ENCODE measurements at places on chromosomes 3 and 15.

DNA sequence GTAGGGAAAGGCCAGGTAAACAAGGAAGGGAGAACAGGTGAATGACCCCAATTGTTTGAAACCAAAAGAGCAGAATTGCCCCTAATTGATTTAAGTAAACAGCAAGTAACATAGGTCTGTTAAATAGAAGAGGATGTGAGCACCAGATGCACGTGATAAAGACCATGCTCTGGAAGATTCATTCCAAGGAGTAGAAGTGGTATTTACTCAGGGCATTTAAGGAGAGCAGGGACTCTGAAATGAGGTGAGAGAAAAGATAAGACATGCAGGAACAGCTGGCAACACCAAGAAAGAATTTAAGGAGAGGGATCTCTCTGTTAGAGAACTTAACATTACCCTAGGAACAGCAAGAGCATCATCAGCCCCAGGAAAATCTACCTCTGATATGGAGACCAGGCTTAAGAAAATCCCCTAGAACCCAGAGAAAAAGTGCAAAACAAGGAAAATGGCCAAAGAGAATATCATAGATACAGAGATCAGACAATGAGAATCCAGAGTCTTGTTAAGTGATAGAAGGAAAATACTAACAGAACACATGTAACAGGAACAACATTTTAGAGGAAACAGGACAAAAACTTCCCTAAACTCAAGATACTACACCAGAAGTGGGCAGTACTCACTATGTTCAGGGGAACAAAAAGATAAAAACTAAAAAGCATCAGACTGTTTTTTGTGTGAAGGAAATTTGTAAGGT lies 6.4 kb downstream of the NUDT16 start:
- DNase-seq = no peak

- DNase-seq = no peak
Observed at GRCh38 chr3:76866729-76867408, 173.0 kb upstream of the ROBO2 start.

DNA sequence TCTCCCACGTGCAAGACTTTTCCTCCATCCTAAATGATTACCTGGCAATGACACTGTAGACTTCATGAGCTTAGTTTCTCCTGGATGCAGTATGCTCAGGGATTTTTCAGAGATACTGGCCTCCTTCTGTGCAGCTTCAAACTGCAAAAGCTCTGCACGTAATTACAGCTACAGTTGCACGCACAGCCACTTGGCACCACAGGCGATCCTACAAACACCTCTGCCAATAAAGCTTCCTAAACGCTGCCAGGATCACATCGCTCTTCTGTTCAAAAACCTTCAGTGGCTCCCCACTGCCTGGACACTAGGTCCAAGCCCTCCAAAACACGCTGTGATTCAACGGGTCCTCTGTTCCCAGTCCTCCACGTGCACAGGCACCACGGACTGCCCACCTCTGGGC lies 49.5 kb downstream of the NUP210 start:
- no peak for DNase-seq

DNA sequence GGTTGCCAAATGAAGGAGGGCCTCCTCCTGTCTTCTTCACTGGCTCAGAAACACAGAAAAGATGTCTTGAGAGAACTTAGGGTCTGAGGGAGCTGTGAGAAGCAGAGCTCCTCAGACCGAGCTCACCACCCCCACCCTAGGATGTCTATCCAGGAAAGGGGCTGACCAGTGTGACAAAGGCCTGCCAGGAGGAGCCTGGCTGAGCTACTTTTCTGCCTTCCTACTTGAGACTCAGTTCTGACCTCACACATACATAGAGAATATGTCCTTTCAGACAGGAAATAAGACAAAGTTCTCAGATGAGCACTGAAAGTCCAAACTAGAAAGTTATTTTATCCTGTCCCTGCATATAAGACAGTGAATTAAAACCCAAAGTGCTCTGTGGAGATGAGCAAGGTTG lies 54.5 kb downstream of the KIF9 start:
- DNase-seq = no peak

- no peak for DNase-seq
Observed at GRCh38 chr15:66947471-66947870, 117.9 kb upstream of the SMAD3 start.

- DNase-seq = no peak
Observed at GRCh38 chr15:63176302-63176701, 13.1 kb upstream of the RAB8B start.

DNA sequence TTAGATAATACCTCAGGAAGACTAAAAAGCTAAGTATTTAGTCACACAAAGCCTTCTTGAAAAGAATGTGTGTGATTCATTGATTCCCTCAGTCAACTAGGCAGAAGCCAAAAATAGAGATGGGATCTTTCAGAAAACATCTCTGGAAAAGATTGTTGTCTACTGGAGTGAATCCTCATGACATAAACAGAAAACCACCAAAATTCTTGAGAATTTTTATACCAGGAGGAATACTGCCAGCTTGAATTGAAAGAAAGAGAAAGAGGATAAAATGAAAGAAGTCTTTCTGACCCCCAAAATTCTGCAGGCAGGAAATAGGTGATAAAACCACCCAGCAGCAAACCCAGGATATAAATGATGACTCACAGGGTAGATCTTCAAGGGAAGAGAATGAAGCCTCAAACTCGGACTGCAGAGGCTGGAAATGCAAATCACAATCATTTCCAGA lies 363.1 kb upstream of the PLSCR5 start:
- DNase-seq = no peak

DNA sequence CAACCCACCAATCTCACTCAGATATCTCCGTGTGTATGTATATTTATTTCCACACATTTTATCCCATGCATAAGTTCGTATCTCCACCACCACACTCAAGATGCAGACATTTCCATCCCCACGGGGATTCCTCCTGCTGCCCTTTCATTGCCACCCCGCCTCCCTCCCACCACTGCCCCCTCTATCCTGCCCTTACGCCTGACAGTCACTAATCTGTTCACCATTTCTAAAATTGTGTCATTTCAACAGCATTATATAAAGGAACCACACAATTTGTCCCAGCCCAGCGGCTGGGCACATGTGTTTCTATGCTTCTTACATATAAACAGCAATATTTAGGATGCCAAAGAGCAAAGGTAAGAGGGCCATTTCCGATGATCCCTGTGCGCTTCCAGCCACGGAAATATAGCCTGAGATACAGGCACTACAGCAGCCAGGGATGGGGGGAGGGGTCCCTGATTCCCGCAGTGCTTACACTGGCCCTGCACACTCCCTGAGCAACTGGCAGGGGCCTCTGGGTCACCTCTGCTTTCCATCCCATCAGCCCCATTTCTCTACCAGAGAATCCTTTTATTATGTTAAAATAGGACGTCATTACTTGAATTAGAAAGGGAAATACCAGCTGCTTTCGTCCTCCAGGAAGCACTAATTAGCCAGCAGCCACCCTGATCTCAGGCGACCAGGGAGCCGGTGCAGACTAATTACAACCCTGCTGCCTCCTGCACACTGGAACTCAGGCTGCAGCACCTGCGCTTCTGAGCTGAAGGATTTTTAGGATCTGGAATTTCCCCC lies 372.0 kb upstream of the ATP10A start:
- DNase-seq = no peak

GRCh38 chr3:168096210-168096652 lies 507 bp upstream of the GOLIM4 start:
- peak; percentile 74 for DNase-seq

GRCh38 chr3:61141227-61141626 lies 110.0 kb downstream of the FHIT start:
- no peak for DNase-seq

DNA sequence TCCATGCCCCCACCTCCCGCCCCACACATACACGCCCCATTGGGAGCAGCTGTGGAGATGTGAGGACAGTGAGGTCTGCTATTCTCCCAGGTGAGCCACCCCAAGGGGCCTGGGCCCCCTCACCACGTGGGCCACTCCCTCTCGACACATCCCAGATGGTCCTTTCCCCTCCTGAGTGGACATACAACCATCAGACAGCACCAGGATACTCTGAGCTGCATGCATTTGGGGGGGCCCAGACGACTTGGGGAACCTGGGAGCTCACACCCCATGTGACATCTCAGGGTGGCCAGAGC lies 17.5 kb downstream of the FBLN2 start:
- DNase-seq = no peak

- DNase-seq = no peak
Observed at GRCh38 chr15:39854161-39854560, 65.9 kb downstream of the GPR176 start.

DNA sequence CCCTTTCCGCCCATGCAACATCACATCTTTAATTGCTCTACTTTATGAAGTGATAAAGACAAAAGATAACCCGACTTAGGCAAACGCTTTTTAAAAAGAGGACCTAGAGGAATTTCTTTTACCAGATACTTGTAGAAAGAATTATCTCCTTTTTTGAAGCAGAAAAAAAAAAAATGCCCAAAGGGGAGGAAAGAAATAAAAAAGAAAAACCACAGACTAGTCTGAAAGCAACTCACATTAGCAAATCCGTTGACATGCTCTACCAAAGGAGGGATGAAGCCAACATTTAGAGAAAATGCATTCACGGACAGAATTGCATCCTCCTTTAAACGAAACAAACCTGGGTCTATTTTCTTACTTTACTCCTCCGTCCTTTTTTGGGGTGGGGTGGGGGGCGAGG lies 213.6 kb downstream of the MEIS2 start:
- no peak for DNase-seq

- no peak for DNase-seq
Observed at GRCh38 chr3:98556164-98557130, 24.7 kb downstream of the GPR15 start.

DNA sequence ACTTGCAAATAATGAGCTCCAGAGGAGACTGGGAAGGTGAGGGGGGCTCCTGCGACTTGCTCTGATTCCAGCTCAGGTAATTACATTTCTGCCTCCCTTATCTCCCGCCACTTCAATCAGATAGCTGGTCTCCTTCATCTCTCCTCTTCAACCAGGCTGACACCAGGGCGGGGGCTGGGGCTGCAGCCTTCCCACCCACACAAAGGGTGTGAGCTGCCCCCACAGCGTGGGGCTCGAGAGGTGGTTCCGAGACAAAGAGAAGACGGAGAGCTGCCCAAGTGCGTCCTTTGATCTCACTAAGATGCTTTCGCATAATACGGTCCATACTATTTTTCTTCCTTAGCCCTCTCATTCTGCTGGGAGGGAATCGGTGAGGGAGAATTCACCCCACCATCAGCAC lies 139.7 kb downstream of the NSMCE3 start:
- no peak for DNase-seq

GRCh38 chr3:103851793-103852192 lies 1417.0 kb downstream of the ZPLD1 start:
- no peak for DNase-seq

DNA sequence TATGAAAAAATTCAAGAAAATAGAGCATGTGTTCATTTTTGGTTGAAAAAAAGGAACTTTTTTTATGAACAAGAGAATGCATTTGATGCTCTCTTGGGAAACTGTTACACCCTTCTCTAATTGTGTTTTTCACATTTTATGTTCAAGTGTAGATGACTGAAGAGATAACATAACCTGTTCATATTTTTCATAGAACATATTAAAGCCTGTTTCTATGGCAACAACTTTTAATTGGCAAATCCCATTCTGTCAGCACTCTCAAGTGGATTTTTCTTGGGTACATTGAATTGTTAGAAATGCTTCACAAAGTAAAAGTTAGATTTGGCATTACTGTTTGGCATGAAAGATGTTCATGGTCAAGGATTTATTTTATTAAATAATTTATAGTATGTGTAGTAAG lies 117.5 kb downstream of the MBNL1 start:
- no peak for DNase-seq

GRCh38 chr3:128763967-128764366 lies 38.0 kb downstream of the RAB7A start:
- DNase-seq = no peak

- DNase-seq = no peak
Observed at GRCh38 chr15:78837543-78837942, 26.3 kb upstream of the ADAMTS7 start.

DNA sequence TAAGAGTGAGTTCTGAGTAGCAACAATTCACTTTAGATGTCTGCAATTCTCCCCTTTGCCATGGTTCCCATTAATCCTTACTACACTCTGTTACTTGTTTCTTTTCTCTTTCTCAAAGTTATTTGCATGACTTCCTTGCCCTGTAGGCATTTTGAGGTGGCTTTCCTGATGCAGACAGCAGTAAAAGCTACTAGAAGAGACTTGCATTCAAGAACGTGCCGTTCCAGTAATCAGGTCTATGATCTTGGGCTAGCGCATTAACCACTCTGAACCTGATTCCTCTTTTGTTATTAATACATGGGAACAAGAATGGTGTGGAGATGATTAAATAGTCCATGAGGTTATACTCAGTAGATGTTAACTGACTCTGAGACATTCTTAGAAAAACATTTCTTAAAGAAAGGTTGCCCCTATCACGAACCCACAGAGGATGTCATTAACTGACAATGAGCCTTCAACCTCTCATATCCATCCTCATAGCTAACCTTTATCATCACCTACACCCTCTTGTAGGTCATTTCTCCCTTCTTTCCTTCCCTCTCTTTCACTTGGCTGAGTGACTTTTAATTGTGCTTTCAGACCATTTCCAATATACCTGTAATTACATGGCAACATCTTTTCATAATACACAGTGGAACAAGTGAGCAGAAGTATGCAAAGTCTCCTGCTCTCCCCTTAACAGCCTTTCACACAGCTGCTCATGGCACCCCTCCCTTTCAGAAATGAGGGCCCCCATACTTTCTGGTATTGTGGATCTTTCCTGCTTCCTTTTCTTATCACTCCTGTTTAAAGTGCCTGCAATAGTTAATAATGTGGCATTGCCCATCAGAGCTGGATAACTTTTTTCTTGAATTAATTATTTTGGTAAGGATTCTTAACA lies 175.9 kb downstream of the CHST2 start:
- no peak for DNase-seq

DNA sequence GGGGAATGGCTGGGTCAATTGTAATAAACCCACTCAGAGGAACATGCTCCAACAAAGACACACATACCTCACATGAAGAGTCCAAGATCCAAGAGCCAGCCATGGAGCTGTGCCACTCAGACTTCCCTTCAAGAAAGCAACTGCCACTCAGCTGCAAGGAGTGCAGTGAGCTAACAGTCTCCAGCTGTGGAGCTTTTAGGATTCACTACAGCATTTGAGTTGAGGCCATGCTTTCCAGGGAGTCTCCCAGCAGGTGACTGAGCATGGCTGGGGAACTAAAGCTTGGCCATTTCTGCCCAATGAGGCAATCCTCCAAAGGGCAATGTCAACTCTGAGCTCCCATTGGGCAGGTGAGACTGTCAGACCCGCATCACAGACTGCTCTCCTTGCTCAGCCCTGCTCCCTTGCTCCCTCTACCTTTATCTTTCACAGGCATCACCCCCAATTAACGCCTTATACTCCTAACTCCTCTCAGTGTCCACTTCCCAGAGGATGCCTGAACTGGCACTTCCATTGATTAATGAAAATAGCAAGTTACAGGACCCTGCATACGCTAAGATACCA lies 165.3 kb upstream of the CTNNB1 start:
- DNase-seq = no peak

- no peak for DNase-seq
Observed at GRCh38 chr3:115876876-115877614, 253.7 kb downstream of the GAP43 start.
